H9 (cell line): ENCODE measurements at places on chromosomes 6 and 20. TPM values are rescaled to one million over a fixed set of nuclear protein-coding genes. Genes with fewer than 3 reads are reported as not detected.
A peak's percentile ranks its signal among the peaks of the same experiment; 100 is the strongest.

Gene SLC22A16
- total RNA-seq = not detected in 2 replicates

Gene ASF1A
- 34.4 and 36.5 TPM in 2 replicates for total RNA-seq

Gene BRD2
- total RNA-seq = 244 and 252 TPM in 2 replicates

Gene CENPQ
- 14.5 and 15.5 TPM in 2 replicates for total RNA-seq

Gene ZNF311
- 0.57 and 0.68 TPM in 2 replicates for total RNA-seq

Gene NOTCH4
- 2.1 and 2.3 TPM in 2 replicates for total RNA-seq

Gene BPIFB2
- total RNA-seq = not detected in 2 replicates

Gene FAM83C
- not detected in 2 replicates for total RNA-seq

Gene GSTA2
- not detected in 2 replicates for total RNA-seq

Gene ERVFRD-1
- total RNA-seq = not detected in 2 replicates

Gene TULP1
- total RNA-seq = 0.29 TPM in 1 of 2 replicates, not detected in the other

DNA sequence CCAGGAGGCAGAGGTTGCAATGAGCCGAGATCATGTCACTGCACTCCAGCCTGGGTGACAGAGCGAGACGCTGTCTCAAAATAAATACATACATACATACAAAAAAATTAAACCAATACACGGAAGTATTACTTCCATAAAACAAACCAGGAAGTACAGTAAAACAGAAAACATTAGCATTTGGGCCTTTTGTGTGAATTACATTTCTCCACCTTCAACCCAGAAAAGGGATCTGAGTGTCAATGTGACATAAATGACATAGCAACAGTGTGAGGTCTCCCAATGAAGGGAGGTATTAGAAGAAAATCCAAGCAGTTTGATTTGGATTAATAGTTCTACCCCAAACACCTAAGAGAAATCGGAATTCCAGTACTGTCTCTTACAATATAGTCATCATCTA lies 10.1 kb downstream of the CSNK2A1 start:
- H3K4me1 ChIP-seq = peaks cover 9% of the 10 kb centered on the region; the same call in 1 of the 2 replicates
- H3K27me3 ChIP-seq = no peaks in the 10 kb centered on the region
- no peak overlapping the region for H3K27ac ChIP-seq
- no peak overlapping the region for H3K4me3 ChIP-seq
- H3K36me3 ChIP-seq = peaks cover 17% of the 10 kb centered on the region

GRCh38 chr6:122650403-122650802 lies 40.2 kb downstream of the PKIB start:
- H3K36me3 ChIP-seq = no peaks in the 10 kb centered on the region
- H3K4me1 ChIP-seq = no peaks in the 10 kb centered on the region; the same call in 1 of the 2 replicates
- no peak for DNase-seq
- no peaks in the 10 kb centered on the region for H3K27me3 ChIP-seq

DNA sequence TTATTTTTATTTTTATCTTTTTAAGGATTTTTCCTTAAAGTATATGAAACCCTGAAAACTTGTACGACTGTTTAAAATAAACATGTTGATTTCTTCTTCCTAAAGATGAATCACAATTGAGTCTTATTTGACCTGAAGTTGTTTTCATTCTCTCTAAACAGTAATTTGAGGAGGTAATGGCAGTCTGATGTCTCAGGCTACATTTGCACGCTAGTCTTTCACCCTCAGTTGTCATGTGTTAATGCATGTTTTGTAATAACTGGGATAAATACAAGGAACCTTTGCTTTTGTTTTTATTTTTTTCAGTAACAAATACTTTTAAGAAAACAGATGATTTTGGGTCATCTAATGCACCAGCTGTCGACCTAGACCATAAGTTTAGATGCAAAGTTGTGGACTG lies 55.2 kb downstream of the SCAND1 start:
- no peaks in the 10 kb centered on the region for H3K27me3 ChIP-seq
- H3K4me1 ChIP-seq = no peaks in the 10 kb centered on the region
- peaks cover 24% of the 10 kb centered on the region for H3K36me3 ChIP-seq
- H3K4me3 ChIP-seq = no peak overlapping the region

DNA sequence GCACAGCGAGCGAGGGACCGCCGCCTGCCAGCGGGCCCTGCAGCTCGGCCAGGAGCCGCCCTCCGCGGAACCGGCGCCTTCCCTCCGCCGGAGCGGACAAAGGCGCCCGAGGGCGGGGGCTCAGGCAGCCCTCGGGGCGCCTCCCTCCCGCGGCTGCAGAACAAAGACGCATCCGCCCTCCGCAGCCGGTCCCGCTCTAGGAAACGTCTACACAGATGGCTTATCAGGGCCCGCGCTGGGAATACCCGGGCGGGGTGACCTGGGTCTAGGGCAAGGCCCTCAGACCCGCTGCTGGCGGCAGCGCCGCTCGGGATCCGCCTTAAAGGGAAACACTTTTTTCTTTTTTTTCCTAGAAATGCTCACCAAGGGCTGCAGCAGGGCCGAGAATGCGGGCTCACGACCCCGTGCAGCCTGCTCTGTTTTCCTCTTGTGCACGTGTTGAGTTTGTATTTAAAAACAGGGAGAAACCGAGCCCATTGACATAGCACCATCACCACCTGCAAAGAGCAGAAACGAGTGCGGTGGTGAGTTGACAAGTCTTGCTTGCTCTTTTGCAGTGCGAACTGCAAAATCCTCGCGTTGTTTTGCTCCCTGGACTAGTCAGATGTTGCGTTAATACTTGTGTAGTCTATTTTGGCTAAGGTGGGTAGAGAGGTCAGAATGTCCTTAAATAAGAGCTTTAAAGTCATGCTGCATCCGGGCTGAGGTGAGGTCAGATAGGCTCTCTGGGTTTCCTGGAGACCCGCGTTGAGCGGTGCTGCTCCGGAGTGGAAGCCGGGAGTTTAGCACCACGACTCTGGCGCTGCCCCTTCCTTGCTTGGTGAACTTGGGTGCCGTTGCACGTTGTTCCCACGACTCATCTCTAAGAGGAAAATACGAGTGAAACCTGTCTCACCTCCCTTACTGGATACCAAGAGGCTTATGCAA lies 1.1 kb upstream of the RPS6KA2 start:
- peaks cover 9% of the 10 kb centered on the region; the same call in 1 of the 2 replicates for H3K27me3 ChIP-seq
- no peaks in the 10 kb centered on the region; the same call in 2 of the 3 replicates for H3K36me3 ChIP-seq
- H3K4me3 ChIP-seq = peak overlapping the region; percentile 81
- H3K4me1 ChIP-seq = no peaks in the 10 kb centered on the region; the same call in 1 of the 2 replicates

- H3K27ac ChIP-seq = no peak overlapping the region
- peaks cover 6% of the 10 kb centered on the region for H3K4me1 ChIP-seq
- no peaks in the 10 kb centered on the region for H3K27me3 ChIP-seq
- no peaks in the 10 kb centered on the region for H3K36me3 ChIP-seq
Observed at GRCh38 chr6:134457941-134458340, 140.0 kb upstream of the SGK1 start.

- peaks cover 5% of the 10 kb centered on the region; the same call in 1 of the 2 replicates for H3K4me1 ChIP-seq
- H3K27me3 ChIP-seq = no peaks in the 10 kb centered on the region
- peak overlapping the region; percentile 76 for H3K4me3 ChIP-seq
- H3K27ac ChIP-seq = no peak overlapping the region
- no peak for DNase-seq
Observed at GRCh38 chr6:114339706-114340105, 3.1 kb downstream of the HS3ST5 start.

DNA sequence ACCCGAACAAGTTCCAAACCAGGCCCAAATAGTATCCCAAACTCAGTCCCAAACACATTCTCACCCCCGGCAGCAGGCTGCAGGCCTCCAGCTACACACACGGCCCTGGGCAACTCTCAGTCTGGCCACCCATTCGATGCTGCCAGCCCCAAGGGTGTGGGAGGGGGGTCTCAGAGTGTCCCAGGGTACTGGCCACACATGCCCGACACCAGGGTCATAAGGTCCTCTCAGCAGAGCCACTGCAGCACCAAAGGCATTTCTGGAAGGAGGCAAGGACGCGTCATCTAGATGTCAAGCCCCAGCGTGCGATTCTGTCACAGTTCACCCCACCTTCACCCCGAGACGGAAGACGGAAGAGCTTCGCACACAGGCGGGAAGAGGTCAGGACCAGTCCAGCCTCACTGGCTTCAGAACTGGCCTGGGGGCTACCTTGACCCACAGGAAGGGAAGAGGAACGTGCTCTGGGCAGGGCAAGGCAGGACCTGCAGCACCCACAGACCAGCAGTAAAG lies 9.5 kb downstream of the MYL9 start:
- H3K4me3 ChIP-seq = no peak overlapping the region
- no peak overlapping the region for H3K27ac ChIP-seq
- DNase-seq = no peak

DNA sequence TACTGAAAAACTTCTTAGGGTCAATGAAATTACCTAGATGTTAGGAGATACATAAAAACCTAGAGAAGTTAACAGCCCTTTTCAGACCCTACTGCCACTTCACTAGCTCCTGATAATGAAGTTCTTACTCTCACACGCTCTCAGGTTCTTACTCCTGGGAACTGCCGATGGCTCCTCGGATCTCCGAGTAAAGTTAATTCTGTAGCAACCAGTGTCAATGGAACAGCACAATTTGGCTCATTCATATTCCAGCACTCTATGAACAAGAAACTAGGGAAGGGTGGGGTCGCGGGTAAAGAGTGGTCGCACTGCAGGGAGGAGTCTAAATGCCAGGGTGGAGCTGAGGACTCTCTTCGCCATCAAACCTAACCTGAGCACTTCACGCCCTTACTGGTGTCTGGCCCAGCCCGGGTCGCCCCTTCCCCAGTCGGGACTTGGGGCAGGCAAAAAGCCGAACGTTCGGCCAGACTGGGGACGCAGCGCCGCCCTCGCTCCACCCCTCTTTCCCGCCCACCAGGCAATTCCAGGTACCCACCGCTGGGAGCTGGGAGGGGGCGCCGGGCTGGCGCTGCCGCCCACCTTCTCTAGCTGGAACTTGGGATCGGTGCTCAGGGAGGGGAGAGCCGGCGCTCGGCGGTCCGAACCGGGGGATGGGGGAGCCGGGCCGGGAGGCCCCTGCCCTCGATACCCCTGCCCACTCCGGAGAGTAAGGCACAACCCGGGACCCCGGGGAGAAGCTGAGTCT lies 744 bp downstream of the RAB23 start:
- H3K27me3 ChIP-seq = no peaks in the 10 kb centered on the region
- no peaks in the 10 kb centered on the region; the same call in 1 of the 2 replicates for H3K4me1 ChIP-seq
- H3K36me3 ChIP-seq = peaks cover 8% of the 10 kb centered on the region
- DNase-seq = peak; percentile 90

DNA sequence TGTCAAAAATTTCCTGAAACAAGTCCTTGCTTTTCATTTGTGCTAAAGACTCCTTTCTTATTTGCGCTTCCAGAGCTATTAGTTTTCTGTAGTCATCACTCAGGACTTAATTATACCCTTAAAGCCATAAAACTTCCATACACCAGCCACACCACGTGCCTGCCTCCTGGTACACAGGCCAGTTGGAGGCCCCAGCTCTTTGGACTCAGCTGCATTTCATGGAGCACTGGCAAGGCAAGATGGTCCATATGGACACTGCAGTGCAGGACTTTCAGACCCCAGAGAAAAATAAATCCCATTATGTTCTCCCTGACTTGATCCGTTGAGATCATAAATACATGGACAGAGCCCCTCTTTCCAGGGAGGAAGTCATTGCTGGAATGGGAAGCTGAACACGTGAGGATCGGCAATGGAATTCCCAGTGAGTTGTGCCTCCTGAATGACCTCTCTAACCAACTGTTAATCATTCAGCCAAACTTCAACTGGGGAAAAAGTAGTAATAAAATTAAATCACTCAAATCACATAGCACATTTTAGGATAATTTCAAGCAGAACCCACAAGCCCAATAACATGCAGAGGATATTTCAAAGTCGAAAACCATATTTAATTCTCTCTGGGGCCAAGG lies 173.1 kb downstream of the HACE1 start:
- H3K4me3 ChIP-seq = no peak overlapping the region
- H3K27me3 ChIP-seq = no peaks in the 10 kb centered on the region
- no peaks in the 10 kb centered on the region for H3K4me1 ChIP-seq
- H3K36me3 ChIP-seq = no peaks in the 10 kb centered on the region
- H3K27ac ChIP-seq = no peak overlapping the region

DNA sequence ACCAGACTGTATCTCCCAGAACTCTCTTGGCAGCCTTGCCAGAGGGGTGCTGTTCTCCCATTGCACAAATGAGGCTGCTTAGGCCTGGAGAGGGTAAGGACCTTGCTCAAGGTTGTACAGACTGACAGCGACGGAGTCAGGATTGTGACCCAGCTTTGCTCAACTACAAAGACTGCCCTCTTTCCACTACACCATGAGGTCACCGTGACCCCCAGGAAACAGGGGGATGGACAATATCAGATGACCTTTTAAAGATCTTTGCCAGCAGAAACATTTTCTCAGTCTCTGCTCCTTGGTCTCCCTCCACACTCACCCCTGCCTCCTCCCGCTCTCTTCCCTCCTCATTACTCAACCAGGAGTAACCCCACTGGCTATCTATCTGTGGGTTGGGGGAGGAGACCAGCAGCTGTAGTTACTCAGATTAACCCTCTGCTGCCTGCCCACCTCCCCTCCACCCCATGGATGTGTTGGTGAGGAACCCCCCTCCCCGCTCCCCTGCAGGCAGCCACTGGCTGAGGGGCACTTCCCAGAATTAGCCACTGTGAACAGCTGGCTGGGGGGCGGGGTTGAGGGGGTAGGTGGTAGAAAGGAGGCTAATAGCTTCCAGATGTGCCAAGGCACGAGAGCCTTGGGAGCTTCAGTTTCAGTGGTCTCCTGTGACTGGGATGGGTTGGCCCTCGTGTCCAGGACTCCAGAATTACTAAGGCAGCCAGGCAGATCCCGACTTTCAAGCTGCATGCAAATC lies 26.9 kb upstream of the MRPS18A start:
- DNase-seq = no peak
- H3K4me1 ChIP-seq = peaks cover 2% of the 10 kb centered on the region; the same call in 1 of the 2 replicates
- H3K27ac ChIP-seq = no peak overlapping the region
- H3K27me3 ChIP-seq = no peaks in the 10 kb centered on the region

DNA sequence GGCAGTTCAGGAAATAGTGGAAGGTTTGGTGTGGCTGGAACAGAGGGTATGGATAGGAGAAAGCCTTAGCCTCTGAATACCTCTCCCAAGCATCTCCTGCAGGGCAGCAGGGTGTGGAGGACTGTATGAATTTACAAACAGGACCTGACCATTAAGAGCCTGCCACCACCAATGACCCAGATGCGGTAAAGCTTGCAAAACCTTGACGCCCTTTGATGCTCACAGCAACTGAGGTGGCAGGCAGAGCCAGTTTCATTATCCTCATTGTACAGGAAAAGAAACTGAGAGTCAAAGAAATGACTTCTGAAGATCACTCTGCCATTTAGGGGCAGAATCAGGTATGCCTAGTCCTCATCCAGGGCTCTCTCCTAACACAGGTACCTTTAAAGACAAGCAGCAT lies 2.4 kb downstream of the HM13 start:
- H3K4me1 ChIP-seq = no peaks in the 10 kb centered on the region; the same call in 1 of the 2 replicates
- DNase-seq = no peak
- no peak overlapping the region for H3K27ac ChIP-seq
- H3K36me3 ChIP-seq = peaks cover 8% of the 10 kb centered on the region
- H3K4me3 ChIP-seq = no peak overlapping the region

GRCh38 chr6:106069478-106069877 lies 16.7 kb upstream of the PRDM1 start:
- no peaks in the 10 kb centered on the region for H3K36me3 ChIP-seq
- H3K27ac ChIP-seq = no peak overlapping the region
- no peak overlapping the region for H3K4me3 ChIP-seq
- no peaks in the 10 kb centered on the region for H3K4me1 ChIP-seq

DNA sequence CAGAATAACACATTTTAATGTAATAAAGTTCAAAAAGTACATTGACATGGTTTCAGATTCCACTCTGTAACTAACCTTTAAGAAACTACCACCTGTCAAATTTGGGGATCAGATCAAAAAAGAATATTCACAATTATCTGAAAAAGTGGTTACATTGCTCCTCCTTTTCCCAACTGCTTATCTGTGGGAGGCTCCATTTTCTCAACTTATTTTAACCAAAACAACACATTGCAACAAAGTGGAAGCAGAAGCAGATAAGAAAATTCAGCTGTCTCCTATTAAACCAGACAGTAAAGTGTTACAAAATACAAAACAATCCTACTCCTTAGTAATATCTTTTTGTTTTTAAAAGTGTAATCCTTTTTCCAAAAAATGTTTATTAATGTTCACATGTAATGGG lies 61.4 kb downstream of the PDSS2 start:
- DNase-seq = no peak
- H3K4me3 ChIP-seq = no peak overlapping the region
- H3K36me3 ChIP-seq = peaks cover 31% of the 10 kb centered on the region
- H3K27me3 ChIP-seq = no peaks in the 10 kb centered on the region
- peaks cover 4% of the 10 kb centered on the region; the same call in 1 of the 2 replicates for H3K4me1 ChIP-seq
